ENCODE measurements at places on chromosomes 12 and 14.

DNA sequence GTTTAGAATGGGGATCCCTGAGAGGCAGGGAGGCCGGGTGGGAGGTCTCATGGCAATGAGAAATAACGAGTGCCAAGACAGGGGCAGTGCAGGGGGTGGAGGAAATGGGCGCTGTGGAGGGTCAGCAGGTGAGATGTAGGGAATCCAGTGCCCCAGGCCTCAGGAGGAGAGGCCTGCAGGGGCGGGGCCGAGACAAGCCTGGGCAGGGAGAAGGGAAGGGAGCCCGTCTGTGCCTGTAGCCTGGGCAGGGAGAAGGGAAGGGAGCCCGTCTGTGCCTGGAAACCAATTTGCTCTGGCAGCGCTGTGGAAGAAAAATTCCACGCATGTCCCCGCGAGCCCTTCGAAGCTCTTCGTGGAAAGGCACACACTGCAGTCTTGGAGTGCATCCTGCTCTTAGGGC lies 10.6 kb upstream of the NCOR2 start:
- DNase-seq = no peak

- DNase-seq = no peak
Measured at GRCh38 chr12:53971129-53971528, 1.8 kb upstream of the HOXC11 start.

GRCh38 chr12:67533159-67533558 lies 115.4 kb upstream of the DYRK2 start:
- no peak for DNase-seq

GRCh38 chr12:84802161-84802560 lies 110.4 kb downstream of the SLC6A15 start:
- DNase-seq = no peak

GRCh38 chr12:55938826-55939501 lies 8.0 kb downstream of the DGKA start:
- no peak for DNase-seq

DNA sequence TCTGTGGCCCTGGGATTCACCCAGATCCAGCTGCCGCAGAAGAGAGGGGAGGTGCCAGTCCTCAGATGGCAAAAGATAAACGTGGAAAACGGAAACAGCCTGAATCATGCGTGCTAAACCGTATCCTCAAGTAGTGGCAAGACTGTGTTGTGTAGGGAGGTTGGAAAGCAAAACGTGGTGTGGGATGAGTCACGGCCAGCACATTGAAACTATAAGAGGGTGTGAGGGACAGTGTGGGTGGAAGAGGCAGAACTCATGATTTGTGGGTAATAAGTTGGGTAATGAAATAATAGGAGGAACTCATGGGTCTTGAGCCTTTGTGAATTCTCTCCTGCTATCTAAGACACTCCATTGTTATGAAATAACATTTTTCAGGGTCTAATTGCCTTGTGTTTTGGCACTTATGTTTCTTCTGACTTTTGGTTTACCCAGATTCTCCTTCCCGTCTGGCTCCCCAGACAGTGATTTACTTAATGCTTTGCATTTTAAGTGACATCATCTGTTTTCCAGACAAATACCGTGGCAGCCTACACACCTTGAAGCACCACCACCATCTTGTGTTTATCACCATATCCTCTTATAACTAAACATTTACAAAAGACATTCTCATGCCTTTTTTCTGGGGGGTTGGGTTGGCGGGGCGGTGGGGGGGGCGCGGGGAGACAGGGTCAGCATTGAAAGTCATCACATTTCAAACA lies 62.3 kb upstream of the PTCSC3 start:
- DNase-seq = no peak

- DNase-seq = peak; percentile 67
Measured at GRCh38 chr14:67943947-67944346, 124.4 kb downstream of the RAD51B start.

GRCh38 chr12:6192604-6193380 lies 7.4 kb upstream of the CD9 start:
- no peak for DNase-seq

- DNase-seq = no peak
Measured at GRCh38 chr12:56565510-56566101, 44.0 kb downstream of the RBMS2 start.

DNA sequence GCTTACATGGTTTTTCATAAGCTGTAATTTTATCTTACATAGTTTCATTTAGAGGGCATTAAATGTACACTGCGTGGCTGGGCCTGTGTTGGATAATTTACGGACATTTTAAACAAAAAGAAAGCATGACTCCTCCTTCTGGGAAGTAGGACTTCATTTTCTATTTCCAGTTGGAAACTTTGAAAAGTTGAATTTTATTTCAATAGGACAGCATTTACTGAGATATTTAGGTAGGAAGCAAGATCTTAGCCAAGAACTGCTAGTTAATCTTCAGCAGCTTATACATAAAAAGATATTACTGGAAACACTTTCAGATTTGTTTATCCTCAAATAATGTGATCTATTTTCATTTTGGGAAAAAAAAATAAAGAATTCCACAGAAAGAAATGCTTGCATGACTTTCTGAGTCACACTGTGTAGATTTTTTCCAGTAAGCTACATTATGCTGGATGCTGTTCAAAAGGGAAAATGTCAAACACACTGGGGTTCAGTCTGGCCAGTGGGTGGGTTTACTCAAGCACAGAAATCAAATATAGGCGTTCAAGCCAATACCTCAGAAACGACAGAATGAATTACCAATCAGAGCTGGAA lies 239.4 kb upstream of the KRR1 start:
- no peak for DNase-seq

Measured in SK-N-DZ (cell line).